ENCODE measurements at places on chromosomes 6 and 20.

DNA sequence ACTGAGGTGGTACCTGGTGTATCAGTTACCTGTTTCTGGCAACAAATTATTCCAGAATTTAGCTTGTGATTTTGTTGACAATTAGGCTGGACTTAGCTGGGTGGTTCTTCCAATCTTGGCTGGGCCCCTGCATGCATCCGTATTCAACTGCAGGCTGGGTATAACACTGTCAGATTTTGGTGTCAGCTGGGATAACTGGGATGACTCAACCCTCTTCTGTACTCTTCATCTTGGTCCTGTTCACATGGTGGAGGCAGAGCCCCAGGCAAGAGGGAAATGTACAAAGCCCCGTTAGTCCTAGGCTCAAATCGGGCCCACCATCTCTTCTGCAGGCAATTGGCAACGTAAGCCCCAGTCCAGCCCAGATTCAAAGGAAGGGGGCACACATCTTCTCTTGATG is 89.2 kb downstream of the PHACTR3 start:
- DNase-seq: no peak

DNA sequence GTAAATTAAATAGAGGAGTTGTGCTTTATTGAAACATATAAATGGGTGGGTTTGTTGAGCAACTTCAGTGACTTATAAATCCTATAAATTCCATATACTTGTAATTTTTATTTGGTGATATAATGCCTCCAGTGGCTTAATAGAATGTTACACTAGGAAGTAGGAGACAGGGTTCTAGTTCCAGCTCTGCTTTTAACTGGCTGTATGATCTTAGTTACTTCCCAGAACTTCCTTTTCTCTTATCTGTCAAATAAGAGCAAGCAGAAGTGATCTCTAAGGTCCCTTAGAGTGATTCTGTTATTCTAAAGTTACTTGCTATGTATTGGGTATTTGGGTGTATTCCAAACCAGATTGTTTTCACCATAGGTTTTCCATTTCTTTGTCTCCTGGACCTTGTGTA is 10.2 kb downstream of the ZSCAN23 start:
- DNase-seq: no peak

DNA sequence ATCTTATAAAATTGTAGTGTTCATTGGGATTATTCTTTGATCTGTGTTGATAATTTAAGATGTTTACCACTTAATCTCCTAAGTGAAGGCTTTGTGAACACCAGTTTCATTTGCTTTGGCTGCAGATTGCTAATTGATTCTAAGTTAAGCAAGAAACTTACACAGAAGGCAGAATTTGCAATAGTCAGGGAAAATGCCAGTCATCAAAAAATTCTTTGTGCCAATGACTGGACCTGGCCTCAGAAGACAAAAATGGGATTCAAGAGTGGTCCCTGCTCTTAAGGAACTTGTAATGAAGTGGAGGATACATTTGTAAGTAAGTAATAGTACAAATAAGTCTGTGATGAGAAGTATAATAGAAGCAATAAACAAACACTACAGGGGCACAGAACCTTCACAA is 63.3 kb upstream of the EXOC2 start:
- no peak for DNase-seq

- no peak for DNase-seq
These were observed 70.6 kb upstream of the F13A1 start for GRCh38 chr6:6390849-6391602.

DNA sequence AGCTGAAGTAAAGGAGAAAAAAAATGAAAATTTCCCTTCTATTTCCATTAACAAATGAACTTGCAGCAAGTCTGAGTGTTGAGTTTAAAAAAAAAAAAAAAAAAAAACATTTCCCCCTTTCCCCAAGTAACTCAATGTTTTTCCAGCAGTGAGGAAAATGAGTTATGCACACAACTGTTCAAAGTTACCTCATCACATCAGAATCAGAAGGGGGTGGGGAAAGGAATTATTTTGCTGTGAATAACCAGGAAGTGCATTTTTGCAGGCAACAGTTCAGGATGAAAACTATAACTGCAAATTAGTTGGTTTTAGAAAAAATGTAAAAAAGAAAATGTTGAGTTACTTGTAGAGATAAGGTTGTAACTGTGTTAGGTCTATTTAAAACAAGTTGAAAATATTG is 568.9 kb upstream of the CITED2 start:
- DNase-seq: peak; percentile 88

- DNase-seq: peak; percentile 77
These were observed 40.2 kb downstream of the PLAGL1 start for GRCh38 chr6:143967706-143968376.

- peak; percentile 98 for DNase-seq
These were observed 207.9 kb downstream of the MYLK4 start for GRCh38 chr6:2542858-2543218.

DNA sequence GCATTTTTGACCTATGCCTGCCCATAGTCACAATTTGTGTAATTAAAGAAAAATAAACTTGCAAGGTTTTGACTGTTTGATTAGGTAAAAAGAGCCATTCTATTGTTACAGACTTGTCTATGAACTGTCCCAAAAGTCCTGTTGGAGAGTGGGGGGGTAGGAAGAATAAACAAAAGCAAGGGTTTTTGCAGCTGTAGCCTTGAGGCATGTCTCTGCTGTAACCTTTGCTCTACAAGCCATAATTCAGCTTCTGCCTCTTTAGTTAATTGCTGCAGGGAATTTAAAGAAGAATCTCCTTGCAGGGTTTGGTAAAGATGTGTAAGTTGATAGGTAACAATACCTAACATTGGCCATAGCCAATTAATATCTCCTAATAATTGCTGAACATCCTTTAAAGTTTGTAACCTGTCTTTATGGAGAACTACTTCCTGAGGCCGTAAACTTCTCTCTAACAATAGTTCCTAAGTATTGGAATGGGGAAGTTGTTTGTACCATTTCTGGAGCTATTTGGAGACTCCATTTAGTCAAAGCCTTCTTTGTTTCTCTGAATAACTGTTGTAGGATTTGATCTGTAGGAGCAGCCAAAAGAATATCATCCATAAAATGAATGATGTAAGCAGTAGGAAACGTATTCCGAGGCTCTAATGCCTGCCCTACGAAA is 7.9 kb upstream of the ABHD12 start:
- DNase-seq: no peak

DNA sequence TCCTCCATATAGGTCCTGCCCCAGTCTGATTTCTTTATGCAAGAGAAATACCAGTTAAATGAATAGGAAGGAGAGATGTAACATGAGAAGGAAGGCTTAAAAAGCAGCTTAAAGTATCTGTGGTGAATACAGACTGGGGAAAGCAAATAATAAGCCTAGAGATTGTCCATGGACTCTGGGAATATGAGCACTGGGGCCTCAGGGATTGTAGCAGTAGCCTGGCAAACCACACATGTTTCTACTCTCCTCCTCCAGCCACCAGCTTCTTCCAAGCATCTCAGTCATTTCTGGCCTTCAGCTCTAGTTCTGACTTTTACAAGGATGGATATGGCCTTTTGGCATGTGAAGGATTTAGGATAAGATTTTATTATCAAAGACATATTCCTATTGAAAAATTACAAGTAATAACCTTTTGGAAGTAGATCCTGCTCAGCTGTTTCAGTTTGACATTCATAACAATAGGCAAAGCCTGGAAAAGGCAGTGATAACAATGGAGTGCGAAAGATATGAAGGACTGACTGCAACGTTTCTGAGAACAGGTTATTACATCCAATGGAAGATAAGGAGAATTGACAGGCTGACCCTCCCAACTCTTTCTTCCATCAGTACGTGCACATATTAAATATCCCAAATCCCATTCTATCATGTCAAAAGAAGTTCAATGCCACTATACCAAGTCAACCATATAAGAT is 41.6 kb downstream of the CYP39A1 start:
- DNase-seq: peak; percentile 19

DNA sequence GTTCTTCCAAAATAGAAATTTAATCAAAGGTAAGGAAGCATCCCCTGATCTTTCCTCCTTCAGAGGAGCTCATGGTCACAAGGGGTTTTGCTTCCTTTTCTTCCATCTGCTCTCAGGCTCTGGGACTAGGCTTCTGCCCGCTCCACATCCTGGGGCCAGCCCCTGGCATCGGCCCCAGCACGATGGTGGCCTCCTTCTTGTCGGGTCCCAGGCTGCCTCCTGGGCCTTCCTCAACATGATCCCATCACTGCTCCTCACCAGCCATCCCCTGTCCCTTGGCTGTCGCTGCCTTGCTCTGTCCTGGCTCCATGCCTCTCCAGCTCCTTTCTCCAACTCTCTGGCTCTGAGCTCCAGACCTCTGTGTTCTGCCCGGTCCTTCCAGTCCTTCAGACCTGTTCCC is 4.1 kb downstream of the PHACTR3 start:
- DNase-seq: no peak

GRCh38 chr20:45998337-45998736 is 10.4 kb upstream of the MMP9 start:
- DNase-seq: no peak

DNA sequence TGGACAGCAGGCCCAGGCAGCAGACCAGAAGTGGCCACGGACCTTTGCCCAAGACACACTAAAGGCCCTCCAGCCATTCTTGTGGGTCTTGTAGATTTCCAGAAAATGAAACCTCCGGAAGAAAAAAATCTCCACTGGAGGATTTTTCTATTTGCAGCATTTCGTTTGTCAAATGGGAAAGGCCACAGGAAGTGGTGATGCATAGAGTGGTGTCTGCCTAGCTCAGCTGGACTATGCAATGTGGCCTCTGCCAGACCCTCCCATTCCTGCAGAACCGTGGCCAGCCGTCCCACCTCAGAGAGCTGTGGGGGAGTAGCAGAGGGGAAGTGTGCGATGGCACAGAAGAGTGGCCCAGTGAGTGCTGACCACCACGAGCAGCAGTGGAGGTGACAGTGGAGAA is 24.0 kb upstream of the INSM1 start:
- no peak for DNase-seq

- no peak for DNase-seq
These were observed 142.1 kb downstream of the TAF4 start for GRCh38 chr20:61923371-61924166.

GRCh38 chr20:42093542-42094440 is 475.6 kb upstream of the CHD6 start:
- DNase-seq: no peak

GRCh38 chr6:89217299-89217910 is at the start of gene GABRR1:
Gene GABRR1 (minus strand): TSS chr6:89217358. CDS start chr6:89217322, 36 bp downstream.
- no peak for DNase-seq

DNA sequence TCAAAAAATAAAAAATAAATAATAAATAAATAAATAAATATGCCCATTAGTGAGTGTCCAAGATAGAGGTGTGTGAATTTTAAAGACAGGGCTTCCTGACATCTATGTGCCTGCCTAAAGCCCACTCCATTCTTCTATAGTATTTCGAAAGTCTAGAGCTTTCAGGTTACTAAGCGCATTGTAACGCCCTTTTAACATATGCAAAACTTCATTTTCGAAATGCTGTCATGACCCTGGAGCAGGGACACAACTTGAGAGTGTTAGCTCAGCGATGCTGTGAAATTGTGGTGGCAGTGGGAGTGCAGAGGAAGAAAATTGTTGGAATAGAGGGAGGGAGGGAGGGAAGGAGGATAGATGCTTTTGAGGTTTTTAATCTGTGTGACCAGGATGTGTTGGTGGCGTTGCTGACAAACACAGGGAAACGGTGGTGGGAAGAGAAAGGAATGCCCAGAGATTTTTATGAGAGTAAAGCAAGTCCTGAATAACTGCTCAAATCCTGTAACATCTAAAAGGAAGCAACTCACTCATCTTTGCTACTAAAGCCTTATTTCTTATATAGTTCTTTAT is 169.3 kb downstream of the ARID1B start:
- no peak for DNase-seq

GRCh38 chr20:60837173-60837770 is 414.8 kb upstream of the CDH4 start:
- no peak for DNase-seq
